Vagina (tissue), 2 donors: ENCODE measurements at places on chromosomes 1 and 21.

DNA sequence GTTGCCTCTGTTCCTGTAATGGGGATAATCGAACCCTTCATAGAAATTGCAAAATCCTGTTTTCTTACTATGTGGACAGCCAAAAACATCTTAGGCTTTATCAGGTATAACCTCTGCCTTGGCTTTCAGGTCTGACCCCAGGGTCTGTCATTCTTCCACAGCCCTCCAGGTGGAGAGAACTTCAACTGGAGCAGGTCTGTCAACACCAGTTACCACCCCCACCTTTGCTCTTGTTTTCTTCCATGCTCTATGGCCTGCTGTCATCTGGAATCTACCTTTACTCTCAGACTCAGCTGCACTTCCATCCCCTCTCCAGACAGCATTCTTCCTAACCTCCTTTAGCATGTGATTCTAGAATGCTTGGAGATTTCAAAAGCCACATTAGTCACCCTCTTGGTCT lies 10.4 kb upstream of the GJA9 start:
- no peak for DNase-seq

DNA sequence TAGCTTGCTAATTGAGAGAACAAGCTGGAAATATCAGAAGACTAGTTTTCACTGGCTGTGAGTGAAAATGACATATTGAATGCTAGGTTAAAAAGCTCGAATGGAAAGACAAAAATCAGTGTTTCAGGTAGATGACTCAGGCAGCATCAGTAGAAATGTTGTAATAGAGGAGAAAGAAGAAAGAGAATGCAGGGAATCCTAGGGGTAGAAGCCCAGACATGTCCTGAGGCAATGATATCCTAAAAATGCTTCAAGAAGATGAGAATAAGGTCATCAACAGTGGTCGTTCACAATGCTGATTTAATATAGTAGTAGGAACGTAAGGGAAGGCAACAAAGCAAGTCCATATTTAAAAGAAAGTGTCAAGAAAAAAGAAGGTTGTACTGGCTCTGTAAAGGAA lies 96.7 kb upstream of the HP1BP3 start:
- no peak for DNase-seq

DNA sequence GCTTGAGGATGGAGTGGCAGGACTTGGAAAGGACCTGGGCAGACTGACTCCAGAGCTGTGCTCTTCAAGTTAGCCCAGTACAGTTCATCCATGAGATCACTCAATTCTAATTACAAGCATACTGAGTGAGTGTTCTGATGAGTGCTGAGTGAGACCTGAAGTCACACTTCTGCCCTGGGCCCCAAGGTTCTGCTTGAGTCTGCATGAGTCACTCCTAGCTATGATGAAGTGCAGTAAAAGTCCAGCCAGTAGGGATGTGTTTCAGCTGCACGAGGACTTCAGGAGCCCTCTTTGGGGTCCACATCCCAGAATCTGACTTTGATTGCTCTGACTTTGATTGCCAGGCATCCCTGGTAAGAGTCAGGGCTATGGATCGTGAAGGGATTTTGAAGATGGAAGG lies 35.8 kb downstream of the PLEKHA6 start:
- DNase-seq = no peak

- no peak for DNase-seq
These were observed 6.4 kb upstream of the KCNK1 start for GRCh38 chr1:233607252-233608119.

GRCh38 chr1:161137881-161138280 lies 5.4 kb upstream of the DEDD start:
- DNase-seq = no peak

DNA sequence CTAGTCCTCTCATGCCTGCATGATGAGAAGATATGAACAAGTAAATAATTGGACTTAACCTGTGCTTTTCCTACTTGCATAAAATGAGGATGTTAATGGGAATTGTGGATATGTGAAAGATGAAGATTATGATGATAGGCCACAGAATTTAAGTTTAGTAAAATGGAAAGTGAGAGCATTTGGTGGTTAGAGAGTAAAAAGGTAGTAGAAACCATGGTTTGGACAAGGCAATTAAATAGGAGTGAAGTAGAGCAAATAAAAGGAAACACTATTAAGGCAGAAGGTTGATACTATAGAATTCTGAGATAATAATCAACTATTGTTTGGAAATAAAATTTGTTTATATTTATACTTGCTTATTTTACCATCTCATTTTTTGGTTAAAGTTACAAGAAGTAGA lies 1162.5 kb downstream of the MRPL39 start:
- no peak for DNase-seq

DNA sequence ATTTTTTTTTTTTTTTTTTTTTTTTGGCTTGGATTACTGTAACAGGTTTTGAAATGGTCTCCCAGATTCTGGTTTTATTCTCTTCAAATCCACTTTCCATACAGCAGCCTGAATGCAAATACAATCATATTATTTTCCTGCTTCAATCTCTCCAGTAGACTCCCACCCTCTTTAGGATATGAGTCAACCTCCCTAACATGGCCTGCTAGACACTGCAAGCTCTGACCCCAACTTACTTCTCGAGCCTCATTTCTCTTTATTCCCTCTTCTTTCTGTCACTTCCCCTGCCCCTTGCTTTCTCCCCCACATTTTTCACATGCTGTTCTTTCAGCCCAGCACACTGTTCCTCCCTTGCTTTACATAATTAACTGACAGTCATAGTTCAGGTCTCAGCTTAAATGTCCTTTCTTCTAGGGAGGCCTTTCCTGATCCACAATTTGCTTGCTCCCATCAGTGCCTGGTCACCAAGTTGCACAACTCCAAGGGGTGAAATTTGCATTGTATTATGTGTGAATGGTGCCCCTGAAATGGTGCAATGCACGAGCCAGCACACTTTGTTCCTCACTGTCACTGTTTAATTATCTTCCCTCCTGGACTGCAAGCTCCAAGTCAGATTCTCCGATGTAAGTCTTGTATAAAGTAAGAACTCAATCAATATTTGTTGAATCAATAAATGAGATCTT lies 22.1 kb upstream of the IL19 start:
- no peak for DNase-seq

DNA sequence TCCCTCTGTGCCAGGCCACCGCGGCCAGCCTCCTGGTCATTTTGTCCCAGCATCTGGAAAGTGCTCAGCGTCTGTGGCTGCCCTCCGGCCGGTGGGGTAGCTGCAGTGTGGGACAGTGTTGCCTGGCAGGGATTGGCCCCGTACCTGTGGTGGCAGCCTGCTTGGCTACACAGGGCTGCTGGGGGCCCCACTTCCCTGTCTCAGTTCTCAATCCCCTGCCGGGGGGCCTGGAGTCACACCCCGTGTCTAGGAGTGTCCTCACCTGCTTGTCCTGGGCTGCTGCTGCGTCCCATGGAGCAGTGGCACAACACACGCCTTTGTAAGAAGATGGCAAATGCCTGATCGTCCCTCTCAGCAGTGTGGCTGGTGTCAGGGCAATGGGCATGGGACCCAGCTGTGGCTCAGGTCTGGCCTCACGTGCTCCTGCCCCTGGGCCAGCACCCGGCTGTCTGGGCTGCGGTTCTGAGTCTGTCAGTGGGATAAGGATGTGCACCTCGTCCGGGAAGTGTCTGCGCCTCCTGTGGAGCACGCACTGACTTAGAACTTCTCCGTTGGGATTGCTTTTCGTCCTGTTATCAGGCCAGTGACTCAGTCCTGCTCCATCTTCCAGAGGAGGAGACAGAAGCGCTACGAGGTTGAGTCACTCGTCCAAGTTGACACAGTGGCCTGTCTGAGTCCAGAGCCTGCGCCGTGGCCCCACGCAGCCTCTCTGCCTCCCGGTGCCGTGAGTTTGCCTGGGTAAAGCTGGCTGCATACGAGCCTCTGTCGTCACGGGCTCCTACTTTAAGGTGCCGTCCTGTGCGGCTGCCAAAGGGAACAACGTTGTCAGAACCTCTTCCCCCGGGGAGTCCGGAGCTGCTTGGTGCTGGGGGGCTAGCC lies 41.0 kb downstream of the CRYAA start:
- peak; percentile 29 for DNase-seq

GRCh38 chr1:202616355-202616915 lies 93.8 kb downstream of the SYT2 start:
- no peak for DNase-seq

DNA sequence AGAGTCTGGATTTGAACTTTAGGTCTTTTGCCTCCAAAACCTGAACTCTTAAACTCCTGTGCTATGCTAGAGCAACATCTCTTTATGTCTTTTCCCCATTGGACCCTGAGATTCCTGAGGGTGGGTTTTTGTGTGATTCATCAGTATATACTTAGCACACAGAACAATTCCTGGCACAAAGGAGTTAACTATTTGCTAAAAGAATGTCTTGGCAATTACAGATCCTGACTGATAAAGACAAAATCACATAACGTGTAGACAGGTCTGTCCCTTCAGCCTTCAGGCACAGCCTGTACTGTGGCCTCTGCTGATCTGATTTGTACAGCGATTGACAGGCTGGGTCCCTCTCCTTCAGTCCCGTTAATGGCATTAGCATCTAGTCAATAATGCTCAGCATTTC lies 162.4 kb upstream of the BEND5 start:
- no peak for DNase-seq

GRCh38 chr1:200224315-200224714 lies 185.5 kb downstream of the ZNF281 start:
- no peak for DNase-seq

- DNase-seq = no peak
These were observed 451.2 kb upstream of the ADGRL4 start for GRCh38 chr1:79457562-79458224.

DNA sequence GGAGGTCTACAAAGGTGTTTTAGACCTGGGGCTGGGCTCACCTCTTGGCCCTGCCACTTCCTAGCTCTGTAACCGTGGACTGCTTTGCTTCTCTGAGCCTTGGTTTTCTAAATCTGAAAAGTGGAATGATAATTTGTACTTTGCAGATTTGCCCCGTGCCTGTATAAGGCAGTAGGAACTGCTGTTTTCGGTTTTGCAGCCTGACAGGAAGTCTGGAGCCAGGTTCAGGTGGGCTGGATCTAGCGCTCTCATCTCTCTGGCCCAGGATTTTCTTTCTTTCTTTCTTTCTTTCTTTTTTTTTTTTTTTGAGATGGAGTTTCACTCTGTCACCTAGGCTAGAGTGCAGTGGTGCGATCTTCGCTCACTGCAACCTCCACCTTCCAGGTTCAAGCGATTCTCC lies 17.2 kb downstream of the IFNAR2 start:
- DNase-seq = no peak
